Stimulated activated CD8-positive, alpha-beta memory T cell treated with anti-CD3 and anti-CD28 coated beads, Interleukin-4, amount 100 ng/mL, for 1 hour (primary cell): ENCODE measurements at places on chromosomes 4 and X.

DNA sequence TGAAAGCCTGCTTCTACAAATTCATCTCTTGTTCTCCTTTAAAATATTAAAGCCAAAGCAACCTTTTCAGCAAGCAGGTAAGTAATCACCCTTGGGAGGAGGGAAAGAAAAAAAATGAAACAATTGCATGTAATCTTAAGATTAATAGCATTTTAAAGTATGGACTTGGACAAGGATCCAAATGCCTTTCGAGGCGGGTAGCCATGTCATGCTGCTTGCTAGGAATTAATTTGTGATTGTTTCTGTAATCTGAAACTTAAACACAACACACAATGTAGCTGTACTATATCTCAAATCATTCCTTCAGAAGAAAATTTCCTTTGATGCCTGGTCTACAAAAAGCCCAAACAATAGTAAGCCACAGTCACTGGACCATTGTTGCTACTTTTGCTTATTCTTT is 112.4 kb upstream of the CBR4 start:
- DNase-seq = no peak

GRCh38 chrX:16966752-16967448 is 20.4 kb downstream of the REPS2 start:
- DNase-seq = no peak

DNA sequence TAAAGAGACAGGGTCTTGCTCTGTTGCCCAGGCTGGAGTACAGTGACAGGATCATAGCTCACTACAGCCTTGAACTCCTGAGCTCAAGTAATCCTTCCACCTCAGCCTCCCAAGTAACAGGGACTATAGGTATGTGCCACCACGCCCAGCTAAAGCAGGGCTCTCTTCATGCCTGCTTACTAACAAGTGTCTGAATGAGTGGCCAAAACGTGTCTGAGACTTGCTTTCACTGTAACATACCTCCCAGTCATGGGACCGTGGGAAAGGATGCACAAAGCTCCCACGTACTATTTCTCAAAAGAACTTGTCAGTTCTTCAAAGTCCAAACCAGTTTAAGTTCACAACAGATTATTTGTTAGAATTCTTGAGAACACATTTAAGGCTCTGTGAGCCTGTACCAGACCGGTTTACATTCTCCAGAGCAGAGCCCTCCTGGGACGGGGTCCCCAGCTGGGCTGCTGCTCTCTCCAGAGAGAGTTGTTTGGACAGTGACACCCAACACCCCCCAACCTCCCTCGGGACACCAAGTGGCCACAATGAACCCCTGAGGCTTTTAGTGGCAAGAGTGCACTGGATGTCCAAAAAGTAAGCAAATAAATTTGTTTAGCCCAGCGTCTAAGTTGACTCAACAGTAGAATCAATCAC is 24.1 kb downstream of the SH3KBP1 start:
- DNase-seq = no peak

DNA sequence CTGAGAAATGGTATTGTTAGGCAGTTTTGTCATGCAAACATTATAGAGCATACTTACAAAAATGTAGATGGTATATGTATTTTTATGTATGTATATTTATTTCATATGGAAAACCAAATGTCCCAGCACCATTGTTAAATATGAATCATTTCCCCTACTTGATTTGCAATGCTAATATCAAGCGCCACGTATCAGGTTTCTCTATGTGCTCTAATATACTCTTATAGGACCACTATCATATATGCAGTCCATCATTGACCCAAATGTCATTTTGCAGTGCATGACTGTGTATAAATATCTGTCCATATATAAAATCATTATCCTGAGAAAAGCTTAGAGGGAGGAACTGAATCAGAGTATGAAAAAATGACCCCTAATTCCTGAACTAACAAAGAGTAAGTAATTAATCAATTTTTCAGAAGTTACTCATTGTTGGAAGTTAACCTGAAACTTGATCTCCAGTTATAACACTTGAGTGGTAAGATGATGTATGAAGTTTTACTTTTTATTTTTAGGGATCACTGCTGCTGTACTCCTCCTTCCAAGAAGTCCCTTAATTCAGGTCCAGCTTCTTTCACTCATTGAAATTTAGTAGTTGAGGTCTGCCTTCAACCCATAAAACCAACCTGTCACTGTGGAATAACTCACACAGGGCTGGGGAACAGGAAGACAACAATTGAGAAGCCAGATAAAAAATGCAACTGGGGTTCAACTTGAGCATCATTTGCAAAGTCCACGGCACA is 134.8 kb upstream of the LDB2 start:
- no peak for DNase-seq

DNA sequence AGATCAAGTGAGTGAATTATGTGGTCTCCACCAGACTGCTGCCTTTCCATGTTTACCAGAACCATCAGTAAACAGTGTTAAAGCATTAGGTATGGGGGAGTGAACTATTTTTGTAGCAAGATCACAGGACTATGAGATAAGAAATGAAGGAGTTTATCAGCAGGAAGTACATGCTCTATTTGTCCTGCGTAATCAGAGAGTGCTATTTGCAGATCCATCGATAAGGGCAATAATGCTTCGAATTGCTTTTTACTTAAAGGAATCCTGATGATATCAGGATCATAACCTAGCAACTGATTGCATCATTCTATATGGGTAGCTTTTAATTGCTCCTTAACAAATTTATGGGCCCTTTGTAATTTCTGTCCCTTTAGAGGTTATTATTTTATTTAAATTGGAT is 57.1 kb downstream of the RBM46 start:
- DNase-seq = no peak

DNA sequence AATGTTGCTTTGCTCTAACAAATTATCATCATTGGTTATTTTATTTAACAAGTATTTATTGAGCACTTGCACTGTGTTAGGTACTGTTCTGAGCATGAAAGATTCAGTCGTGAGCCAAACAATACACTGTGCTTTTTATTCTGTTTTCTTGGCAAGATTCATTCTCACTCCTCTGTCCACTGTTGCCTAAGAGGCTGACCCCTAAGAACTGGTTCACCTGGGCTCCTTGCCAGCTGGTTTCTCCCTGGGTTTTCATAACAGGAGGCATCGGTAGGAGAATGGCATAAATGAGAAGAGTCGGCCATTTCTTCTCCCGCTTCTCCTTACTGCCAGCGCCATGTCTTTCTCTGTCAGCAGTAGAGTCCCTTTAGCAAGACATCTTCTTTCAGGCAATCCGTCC is 243.7 kb upstream of the DIAPH2 start:
- no peak for DNase-seq

DNA sequence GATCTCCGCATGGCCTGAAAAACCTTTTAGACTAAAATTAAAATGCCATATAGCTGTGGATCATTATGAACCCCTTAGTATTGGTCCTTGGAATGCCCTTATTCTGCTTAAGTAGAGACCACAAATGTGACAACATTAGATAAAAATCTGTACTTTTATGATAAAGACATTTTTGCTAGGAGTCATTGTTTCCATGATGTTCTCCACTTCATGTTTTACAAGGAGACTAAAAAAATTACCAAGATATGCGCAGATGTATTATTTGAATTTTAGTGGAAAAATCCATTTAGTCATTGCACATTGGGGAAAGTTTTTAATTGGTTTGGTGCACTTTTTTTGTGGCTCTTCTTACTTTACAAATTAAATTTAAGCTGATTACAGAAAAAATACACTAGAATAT is 85.1 kb upstream of the HPRT1 start:
- DNase-seq = no peak

DNA sequence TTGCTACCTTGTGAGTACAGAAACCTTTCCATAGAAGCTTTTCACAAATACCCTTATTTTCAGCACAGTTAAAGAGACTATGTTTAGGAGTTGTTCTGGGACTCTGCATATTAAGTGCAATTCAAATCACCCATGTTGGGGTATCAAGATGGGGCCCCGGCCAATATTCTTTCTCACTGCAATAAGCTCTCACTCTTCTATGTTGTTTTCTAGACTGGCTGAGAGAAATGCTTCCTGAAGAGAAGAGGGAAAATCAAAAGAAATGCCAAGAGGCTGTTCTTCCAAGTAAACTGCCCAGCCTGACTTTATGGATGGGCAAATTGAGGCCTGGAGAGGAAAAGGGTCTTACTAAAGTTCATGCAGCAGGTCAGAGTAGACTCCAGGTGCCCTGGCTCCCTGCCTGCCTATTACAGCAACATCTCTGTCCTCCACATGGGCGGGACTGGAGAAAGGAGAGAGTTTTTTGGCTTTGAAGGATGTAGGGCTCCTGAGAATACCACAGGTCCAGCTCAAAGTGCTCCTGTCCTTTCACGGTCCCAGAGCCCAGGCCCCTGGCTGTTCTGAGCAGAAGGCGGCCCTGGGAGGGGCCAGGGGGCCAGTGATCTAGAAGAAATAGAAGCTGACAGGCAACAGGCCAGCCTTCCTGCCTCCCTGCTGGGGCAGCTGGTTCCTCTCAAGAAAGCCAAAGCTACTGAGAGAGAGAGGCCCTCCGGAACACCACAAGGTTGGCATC is 745 bp upstream of the IQSEC2 start:
- DNase-seq = no peak

GRCh38 chr4:113639326-113639725 is 122.2 kb downstream of the CAMK2D start:
- no peak for DNase-seq

GRCh38 chr4:8279321-8280157 is 10.0 kb downstream of the HTRA3 start:
- DNase-seq = no peak

GRCh38 chrX:72609313-72609712 is 36.7 kb upstream of the HDAC8 start:
- no peak for DNase-seq

GRCh38 chr4:4666187-4666586 is 124.3 kb upstream of the STX18 start:
- no peak for DNase-seq

- no peak for DNase-seq
These were observed 555.6 kb downstream of the PPARGC1A start for GRCh38 chr4:23333946-23334878.

DNA sequence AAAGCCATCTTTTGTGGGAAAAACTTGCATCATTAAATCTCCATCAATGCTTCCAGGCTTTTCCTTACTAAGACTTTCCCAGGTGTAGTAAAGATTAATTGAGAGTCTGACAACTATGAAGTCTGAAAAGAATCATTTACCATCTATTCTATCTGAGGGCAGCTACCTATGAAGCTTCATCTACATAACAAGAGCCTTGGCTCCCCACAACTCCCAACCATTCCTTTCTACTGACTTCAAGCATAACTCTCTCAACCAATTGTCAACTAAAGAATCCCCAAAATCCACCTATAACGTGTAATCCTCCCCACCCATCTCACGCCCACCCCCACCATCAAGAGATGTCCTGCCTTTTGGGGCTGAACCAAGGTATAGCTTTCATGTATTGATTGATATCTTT is 101.5 kb upstream of the GABRA2 start:
- DNase-seq = no peak

DNA sequence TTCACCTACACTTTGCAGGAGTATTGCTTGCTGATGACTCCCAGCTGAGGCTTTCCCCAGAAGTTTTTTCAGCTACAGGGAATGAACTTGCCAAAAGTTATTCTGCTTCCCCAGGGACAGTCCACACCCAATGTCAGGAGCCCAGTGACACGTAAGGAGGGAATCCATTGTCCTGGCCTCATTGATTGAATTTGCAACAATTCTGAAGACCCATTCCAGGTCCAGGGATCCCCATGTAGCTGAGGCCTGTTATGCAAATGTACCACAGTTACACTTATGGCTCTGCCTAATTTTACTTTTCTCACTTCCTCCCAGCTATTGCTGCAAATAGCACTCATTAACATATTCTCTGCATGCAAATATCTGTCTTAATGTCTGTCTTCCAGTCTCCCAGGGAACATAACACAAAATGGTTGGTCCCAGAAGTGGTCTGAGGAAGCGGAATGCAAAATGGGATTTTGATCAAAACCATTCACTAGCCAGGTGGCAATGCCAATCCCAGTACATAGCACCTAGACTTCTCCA is 113.7 kb upstream of the ACTRT1 start:
- no peak for DNase-seq

DNA sequence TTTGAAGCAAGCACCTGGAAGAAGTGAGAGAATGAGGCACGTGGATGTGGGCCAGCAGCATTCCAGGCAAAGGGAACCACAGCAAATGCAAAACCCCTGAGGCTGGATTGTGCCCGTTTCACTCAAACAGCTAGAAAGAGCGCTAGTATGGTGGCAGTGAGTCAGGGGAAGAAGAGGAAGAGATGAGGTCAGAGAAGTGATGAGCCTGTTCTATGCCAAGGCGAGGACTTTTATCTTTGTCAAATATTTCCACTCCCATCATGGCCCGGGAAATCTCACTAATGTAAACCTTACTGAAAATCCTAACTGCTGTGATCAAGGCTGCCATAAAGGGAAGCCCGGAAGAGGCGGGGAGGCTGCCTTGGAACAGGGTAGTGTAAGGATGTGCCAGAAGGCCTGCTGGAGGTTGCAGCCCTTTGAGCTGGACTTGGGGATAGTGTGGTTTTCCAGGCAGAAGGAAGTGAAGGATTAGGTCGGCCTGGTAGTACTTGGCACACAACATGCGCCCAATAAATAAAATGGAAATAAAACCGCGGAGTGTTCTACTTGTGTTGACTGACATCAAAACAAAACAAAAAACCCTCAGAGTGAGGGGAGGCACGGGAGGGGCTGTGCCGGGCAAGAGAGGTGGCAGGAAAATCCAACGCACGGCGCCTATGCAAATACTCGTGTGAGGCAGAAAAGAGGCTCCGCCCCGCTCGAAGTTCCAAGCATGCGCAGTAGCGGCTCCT is 1.2 kb upstream of the CDK16 start:
- DNase-seq = no peak

GRCh38 chrX:132909643-132910042 is 48.8 kb downstream of the HS6ST2 start:
- DNase-seq = no peak

DNA sequence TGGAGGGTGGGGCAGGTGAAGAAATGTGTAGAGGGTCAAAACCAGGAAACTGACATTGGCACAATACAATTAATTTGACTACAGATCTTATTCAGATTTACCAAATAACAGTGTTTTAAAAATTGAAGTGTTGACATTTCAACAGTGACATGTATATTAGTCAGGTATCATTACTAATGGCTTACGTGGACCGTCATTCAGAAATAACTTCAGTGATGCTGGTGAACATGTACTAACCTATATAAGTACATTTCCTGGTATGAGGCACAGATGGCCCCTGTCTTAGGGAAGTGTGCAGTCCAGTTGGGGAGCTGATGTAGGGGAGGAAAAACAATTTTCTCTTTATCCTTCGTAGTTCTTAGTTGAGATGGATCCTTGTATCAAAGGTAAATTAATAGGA is 22.3 kb upstream of the MAOA start:
- no peak for DNase-seq

GRCh38 chrX:45001048-45001447 is 128.1 kb downstream of the KDM6A start:
- no peak for DNase-seq

GRCh38 chr4:158295053-158295452 is 84.8 kb downstream of the TMEM144 start:
- DNase-seq = no peak

GRCh38 chr4:148182230-148182911 is 259.8 kb downstream of the NR3C2 start:
- no peak for DNase-seq

DNA sequence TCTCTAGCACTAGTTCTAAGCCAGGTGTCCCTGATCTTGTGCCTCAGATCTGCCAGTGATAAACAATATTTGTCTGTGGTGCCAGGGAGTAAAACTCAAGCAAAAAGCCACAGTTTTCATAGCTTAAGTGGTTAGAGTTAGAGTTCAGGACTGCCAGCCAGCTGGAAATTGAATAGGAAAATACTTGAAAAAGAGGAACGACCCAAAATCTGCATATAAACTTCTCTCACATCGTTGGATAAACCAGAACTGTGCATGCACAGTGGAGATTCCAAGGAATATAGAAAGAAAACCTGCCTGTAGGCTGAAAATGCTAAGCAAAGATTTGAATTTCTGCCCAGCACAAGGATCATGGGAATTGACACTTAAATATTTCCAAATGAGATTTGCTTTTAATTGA is 35.0 kb upstream of the GNPDA2 start:
- no peak for DNase-seq
